ENCODE measurements at places on chromosomes 2 and 18.
A peak's percentile ranks its signal among the peaks of the same experiment; 100 is the strongest.

- DNase-seq: peak; percentile 9
These were observed 53.3 kb downstream of the ZNF236 start for GRCh38 chr18:76875390-76876325.

DNA sequence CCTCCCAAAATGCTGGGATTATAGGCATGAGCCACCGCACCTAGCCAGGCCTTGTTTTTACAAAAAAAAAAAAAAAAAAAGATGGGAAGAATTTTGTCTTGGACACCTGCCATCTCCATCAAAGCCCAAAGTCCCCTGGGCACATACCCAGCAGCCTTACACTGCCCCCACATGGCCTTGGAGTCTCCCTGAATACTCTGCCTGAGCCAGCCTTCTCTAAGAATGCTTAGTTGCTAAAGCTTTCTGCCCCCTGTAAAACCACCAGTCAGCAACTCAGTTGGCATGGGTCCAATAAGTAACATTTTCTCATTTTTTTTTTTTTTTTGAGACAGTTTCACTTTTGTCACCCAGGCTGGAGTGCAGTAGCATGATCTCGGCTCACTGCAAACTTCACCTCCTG is 40.6 kb downstream of the SPC25 start:
- no peak for DNase-seq

- DNase-seq: no peak
These were observed 500.5 kb downstream of the TSN start for GRCh38 chr2:122255924-122256323.

DNA sequence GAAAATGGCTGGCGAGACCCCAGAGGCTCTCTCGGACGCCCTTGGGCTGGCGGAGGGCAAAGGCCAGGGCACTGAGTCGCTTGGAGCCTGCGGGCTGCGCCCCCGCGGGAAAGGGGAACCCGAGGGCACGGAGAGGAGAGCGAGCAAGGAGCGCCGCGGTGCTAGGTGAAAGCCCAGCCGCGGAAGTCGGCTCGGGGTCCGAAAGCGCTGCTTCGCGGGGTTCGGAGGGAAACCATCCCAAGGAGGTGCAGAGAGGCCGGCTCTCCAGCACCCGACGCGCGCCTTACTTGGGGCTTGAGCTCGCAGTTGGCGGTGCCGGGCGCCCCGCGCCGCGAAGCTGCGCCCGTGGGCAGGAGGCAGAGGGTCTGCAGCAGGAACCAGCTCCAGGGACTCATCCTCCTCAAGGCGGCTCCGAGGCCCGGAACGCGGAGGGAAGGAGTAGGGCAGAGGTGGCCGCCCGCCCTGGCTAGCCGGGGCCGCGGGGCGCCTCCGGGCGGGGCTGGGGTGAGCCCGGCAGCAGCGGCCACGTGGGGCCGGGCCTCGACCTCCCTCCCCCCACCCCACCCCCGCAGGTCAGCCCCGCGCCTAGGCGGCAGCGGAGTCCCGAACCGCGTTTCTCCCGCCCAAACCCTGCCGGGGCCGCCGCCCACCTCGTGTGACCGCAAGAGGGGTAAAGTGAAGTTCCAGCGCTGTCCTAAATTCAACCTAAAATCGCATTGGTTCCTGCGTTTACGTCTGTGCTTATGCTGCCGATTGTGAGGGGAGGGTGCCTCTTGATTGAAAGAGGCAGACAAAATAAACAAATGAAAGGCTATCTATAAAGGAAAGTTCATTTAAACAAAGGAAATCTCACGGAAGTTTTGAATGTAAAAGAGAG is at the start of gene TRABD2A:
TSS of gene TRABD2A (minus strand) at position 440 of the 877 bp plus-strand sequence. CDS start at position 395, 45 bp downstream.
- no peak for DNase-seq

- no peak for DNase-seq
These were observed 55.7 kb upstream of the MAPRE3 start for GRCh38 chr2:26914659-26915310.

DNA sequence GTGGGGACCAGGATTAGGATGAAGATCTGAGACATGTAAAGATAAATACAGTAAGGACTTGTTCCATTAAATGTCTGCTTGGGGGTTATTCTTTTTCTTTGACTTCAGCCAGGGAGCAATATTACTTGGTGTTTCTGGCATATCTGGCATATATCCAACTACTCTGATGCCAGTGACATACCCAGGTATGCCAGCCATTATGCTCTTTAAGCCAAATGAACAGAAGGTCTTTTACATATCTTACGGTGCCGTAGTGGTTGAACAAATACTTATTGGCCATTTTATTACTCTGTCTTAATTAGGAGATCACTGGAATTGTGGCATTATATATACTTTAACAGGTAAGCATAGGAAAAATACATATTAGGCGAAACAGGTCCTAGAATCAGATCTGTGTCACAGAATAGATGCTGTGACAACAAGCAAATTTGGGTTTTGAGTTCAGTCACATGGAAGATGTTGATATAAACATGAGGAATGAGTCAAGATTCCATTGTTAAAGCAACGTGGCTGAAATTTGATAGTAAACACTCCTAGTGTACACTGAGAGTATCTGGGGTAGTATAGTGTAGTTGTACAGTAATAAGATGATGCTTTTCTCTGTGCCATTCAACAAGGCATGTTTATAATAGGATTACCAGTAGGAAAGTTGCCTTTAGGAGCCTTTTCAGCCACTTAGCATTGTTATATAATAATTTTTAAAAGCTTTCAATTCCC is 62.6 kb downstream of the KCTD18 start:
- DNase-seq: no peak

DNA sequence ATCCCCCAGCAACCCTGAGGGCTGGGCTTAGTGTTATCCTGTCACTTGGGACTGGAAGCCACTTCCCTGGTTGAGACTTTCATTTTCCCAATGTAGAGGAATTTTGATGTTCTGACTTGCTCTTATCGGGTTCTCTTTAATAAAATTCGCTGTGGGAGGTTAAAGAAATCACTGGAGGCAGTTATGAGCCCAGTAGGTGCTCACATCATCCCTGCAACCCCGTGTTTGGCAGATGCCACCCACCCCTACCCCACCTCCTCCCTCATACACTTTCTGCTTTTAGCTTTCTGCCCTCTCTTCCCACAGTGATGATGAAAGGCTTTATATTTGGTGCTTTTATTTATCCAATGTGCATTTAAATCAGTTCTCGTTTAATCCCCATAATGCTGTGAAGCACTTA is 106.6 kb downstream of the MAPK4 start:
- DNase-seq: no peak

DNA sequence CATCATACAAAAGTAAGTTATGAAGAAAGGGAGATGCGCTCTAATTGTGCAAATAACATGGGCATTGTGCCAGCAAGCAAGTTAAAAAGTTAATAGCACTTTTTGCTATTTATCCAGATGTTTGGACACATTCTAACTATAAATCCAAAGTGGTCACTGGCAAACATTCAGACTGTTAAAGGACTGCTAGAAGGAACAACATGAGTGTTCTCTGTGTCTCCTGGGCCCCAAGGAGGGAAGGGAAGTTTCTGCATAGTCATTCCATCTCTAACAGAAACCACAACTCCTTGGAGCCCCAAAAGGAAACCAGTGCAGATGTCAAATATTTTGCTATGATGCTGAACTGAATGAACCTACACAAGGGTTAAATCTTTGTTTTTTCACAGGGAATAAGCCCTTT is 213.3 kb upstream of the HNRNPA3 start:
- peak; percentile 18 for DNase-seq

DNA sequence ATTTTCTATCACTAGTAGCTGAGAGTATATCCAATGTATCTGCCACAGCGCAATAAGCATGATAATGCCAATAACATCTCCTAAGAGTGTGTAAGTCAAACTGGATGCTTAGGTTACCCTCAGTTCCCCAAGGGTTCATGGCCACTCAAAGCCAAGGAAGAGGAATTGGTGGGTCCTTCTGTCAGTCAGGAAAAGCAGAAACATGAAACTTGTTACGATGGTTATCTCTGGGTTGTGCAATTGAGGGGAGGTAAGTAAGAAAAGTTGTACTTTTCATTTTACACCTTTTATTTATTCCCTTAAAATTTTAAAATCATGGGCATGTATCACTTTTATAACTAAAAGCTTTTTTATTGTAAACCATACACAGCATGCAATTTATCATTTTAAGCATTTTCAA is 10.1 kb upstream of the GAD1 start:
- no peak for DNase-seq

DNA sequence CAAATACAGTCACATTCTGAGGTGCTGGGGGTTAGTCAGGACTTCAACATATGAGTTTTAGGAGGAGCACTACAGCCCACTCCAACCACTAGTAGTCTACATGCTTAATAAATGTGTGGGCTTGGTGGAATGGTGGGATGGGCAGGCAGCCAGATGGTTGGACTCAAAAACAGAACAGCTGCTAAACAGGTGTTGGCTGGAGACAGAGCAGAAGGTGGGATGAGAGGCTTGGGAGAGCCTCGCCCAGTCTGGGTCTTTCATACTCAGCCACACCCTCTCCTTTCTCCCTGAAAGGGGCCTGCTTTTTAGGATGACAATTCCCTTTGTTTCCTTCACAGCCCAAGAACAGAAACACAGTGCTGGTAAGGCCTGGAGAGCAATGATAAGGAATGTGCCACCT is 143.9 kb upstream of the KLHL29 start:
- DNase-seq: no peak

DNA sequence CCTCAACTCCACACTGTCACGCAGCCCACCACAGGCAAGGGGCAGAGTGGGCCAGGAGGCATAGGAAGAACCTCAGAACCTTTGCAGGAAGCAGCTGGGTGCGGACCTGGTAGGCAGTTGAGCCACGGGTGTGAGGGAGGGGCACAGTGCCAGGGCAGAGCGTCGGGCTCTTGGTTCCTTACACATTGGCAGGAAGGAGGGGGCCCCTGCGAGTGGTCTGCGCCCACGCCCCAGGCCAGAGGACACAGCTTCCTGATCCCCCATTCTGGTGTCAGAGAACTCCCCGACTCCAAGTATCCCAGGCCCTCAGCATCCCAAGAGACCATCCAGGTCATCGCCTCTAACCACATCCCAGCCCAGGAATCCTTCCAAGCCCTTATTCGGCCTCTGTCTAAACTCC is 61.5 kb downstream of the TNS1 start:
- DNase-seq: no peak

DNA sequence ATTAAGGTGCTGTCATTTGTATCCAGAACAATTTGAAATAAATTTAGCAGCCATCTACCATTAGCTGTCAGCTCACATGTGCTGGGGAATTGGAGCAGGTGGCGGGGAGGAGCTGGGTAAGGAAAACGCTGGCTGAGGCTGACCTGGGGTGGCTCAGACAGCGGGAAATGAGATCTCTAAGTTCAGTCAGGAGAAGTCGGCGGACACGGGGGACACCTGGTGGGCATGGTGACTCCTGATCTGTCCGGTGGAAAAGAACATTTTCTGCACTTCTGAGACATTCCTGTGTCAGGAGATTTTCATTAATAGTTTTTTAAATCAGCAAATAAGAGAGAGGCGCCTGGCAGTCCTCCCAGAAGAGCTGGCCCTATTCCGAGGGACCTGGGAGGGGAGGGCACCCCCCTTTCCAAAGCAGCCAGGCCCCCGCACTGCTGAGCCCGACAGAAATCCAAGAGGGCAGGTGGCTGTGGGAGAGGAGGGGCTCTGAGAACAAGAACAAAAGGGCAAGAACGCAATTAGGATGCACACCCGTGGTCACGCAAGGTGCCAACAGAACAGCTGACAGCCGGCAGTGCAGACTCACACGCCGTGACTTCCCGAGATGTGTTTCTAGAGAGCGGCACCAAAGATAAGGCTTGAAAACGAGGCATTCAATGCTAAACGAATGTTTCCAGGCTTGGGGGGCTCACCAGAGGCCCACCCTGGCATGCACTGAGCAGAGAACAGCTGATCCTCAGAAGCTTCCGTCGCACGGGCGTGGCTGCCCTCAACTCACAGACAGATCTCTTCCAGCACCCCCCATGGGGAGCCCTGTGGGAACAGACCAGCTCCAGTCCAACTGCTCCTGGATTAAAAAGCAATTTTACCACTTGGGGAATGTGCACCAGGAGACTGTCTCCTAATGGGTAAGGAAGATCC is 26.4 kb downstream of the SLC66A2 start:
- no peak for DNase-seq

DNA sequence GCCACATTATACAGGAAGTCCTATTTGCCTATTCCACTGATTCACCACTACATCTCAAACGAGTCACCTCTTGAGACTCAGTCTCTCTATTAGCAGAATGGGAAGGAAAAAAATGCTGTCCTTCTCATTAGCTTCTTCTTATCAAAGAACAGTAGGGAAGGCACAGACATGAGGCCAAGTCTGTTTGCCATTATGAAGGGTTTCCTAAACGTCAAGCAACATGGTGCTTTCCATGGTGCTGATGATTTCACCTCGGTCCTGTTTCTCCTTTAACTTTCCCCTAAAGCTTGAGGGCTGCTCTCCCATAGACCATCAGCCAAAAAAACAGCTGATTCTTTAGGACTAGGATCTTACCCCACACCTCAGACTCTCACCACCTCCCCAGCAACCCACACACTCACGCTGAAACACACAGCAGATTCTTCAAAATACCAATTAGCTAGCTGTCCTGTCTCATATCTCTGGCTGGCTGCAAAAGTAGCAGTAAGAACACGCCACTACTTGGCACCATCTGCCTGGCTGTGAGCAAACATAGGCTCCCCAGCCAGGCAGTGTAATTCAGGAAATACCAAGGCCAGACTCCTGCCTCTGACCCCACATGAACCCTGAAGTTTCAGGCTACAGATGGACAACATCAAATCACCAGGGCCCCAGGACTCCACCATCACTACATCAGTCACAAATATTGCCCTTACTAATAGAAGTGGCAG is 30.5 kb downstream of the GALNT14 start:
- peak; percentile 53 for DNase-seq

DNA sequence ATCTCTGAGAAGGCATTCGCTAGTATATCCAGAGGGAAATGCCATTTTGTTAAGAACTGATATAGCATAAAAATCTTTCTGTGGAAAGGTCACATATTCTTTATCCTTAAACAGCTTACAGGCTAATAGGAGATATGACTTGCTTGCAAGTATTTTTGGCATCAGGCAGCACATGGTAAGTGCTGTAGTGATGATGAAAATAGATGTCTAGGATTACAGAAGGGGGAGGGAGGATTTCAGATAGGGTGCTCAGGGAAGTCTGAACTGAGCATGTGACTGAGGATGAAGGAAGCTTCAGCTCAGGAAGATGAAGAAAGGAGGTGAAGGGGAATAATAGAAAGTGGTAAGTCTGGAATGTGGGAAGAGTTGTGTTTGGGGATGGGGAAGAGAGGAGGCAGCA is 158.5 kb upstream of the NOSTRIN start:
- DNase-seq: no peak

GRCh38 chr2:70887550-70888246 is 48.0 kb upstream of the ATP6V1B1 start:
- DNase-seq: no peak

DNA sequence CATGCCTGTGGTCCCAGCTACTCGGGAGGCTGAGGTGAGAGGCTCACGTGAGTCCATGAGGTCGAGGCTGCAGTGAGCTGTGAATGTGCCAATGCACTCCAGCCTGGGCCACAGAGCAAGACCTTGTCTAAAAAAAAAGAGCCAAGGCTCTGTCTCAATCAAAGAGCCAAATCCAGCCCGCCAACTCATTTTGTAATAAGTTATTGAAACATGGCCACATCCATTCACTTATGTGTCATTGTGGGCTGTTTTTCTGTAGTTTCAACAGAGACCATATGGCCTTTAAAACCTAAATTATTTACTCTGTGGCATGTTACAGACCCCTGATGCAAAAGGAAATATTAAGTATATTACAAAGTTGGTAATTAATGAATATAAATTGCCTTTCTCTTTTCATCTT is 60.8 kb downstream of the GPR39 start:
- no peak for DNase-seq
